ENCODE measurements at places on chromosomes 2 and 18.

GRCh38 chr2:211833582-211834279 lies 704.9 kb downstream of the ERBB4 start:
- DNase-seq = no peak

- no peak for DNase-seq
Observed at GRCh38 chr18:80188643-80189530, 58.4 kb downstream of the PARD6G start.

DNA sequence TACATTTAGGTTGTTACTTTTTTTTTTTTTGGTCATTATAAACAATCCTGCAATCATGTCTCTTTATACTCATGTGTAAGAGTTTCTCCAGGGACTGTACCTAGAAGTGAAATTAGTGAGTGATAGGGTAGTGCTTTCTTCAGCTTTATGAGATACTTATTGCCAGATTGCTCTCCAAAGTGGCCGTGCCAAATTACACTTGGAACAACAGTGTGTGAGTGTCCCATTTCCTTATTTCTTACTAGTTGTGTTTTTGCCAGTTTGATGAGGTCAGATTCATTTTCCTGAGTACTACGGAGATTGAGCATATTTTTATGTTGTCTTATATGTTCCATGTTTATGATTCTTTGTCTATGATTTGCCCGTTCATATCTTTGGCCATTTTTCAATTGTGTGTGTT lies 39.2 kb downstream of the GALNT1 start:
- no peak for DNase-seq

GRCh38 chr2:240469740-240470139 lies 34.3 kb downstream of the GPC1 start:
- no peak for DNase-seq

- DNase-seq = no peak
Observed at GRCh38 chr18:51726614-51727013, 529.1 kb upstream of the MEX3C start.
